KBM-7 (cell line): ENCODE measurements at places on chromosomes 7 and 10.

GRCh38 chr7:66227808-66228207 is 22.7 kb downstream of the TPST1 start:
- DNase-seq: no peak

DNA sequence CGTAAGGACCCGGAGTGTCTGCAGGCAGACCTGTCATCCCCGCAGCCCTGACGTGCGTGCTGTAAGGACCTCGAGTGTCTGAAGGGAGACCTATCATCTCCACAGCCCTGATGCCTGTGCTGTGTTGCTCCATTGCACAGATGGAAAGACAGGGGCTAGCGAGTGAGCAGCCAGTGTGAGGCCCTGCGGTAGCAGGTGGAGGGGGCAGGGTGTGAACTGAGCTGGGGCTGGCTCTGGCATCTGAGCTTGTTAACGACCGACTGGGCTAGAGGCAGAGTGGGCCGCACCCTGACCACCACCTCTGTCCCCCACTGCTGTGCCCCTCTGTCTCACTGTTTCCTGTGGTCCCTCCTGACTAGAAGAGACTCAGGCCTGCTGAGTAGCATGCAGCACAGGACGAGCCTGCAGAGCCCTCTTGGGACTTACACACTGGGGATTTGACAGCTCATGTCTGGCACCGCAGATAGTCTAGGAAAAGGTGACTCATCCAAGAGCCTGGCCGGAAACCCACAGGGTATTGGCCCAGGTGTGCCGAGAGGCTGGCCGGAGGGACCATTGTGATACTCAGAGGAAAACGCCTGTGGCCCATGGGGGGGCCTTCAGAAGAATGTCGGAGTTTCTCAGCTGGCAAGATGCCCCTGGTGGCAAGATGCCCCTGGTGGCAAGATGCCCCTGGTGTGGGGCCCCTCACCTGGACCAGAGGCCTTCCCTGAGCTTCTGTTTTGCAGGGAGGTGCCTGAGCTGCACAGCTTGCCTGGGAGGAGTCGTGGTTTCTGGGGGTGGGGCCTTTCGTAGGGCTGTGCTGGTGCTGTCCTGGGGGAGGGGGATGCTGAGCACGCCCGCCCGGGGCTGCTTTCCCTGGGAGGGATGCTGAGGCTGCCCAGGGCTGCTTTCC is 34.3 kb downstream of the INPP5A start:
- DNase-seq: peak; percentile 84

- DNase-seq: no peak
Observed at GRCh38 chr10:108338146-108338545, 1173.6 kb upstream of the SORCS1 start.

DNA sequence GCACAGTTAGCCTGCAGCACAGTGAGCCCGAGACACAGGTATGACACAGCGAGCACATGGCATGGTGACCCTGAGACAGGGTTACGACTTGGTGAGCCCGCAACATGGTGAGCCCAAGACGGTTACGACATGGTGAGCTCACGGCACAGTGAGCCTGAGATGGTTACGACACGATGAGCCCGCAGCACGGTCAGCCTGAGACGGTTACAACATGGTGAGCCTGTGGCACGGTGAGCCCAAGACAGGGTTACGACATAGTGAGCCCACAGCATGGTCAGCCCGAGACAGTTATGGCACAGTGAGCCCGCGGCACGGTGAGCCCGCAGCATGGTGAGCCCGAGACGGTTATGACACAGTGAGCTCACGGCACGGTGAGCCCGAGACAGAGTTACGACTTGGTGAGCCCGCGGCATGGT is 156.1 kb downstream of the MAD1L1 start:
- DNase-seq: no peak

GRCh38 chr10:62467527-62467926 is 93.4 kb downstream of the ZNF365 start:
- no peak for DNase-seq

- DNase-seq: no peak
Observed at GRCh38 chr10:118925404-118926071, 104.0 kb upstream of the NANOS1 start.

DNA sequence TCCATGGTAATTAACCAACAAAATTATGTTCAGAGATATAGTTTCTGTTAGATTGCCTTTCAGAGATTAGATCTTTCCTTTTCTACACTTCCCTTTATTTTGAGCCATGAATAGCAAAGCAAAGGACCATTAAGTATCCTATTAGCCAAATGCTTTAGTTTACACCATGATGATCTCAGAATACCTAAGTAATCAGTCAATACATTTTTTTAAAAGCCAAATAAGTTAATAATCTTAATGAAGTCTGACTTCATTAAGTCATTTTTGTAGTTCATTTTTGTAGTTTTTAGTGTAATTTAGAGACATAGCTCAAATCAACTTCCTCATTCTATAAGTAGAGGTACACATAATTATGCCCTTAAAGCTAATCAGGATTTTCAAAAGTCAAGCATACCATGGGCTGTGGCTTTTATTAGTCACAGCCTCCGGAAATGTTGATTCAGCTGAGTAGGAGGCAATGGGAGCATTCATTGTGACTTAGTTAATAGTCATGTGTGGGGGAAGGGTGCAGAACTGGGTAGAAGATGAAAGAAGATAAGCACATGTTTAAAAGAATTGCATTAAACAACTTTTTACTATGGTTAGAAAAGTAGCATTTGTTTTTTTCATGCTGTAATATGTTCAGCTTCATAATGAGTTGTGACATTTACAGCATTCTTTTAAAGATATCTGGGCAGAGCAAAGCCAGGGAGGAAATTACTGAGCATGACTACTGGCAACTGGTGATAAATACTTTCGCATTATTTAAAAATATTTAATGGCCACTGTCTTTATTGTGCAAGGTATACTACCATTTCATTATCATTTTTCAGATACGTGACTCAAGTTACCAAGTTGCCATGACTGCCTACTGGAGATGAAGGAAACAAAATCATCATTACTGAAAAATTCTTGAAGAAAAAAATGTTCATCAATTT is 57.3 kb upstream of the CCDC71L start:
- peak; percentile 94 for DNase-seq

DNA sequence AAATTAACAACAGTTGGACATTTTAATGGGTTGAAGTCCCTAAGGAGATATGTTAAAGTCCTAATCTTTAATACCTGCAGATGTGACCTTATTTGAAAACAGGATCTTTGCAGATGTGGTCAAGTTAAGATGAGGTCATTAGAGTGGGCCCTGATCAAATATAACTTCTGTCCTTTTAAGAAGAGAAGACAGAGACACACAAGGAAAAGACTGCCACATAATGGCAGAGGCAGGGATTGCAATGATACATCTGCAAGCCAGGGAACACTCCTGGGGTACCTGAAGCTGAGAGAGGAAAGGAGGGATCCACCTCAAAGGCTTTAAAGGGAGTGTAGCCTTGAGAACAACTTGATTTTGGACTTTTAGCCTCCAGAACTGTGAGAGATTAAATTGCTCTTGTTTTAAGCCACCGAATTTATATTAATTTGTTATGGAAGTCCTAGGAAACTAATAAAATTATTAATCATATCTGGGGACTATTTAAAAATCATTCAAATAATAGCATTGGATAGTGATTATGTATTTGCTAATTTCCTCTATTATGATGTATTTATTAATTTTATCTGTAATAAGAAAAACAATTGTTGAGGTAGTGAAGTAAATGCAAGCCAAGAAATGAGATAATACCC is 700.0 kb upstream of the PCDH15 start:
- DNase-seq: peak; percentile 40

DNA sequence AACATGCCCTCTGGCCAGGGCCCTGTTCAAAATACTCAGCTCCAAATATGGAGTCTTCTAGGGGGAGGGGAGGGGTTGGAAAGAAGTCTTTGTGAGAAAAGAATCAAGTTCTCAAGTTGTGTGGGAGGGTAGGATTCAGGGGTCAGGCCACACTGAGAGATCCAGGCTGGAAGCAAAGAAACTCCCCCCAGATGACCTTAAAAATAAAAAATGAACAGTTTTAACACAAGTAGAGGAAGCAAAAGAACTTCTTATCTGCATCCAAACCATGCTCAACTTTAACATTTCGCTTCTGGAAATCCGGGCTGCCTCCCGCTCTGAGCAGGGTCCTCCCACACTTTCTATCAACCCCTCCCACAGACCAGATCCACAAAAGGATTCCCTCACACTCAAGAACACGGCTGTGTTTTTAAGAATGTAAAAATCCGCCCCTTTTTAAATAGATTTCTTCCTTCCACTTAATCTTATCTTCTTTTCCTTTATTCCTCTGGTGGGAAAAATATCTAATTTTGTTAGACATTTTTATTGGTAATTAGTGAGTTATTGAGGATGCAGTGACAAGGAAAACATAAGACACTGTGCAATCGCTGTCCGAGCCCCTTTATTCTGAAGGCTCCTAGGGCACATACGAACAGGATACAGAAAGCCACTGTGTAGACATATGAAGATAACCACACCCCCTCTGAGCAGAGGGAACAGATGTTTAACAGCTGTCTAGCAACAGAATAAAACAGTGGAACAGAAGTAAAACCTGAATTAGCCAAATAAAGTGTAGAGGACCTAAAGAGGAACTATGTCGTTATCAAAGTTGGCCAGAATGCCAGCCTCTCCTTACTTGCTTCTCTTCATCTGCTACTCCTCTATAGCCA is 43.8 kb downstream of the CYTH3 start:
- peak; percentile 90 for DNase-seq

GRCh38 chr7:1724118-1724910 is 54.2 kb downstream of the ELFN1 start:
- DNase-seq: no peak

DNA sequence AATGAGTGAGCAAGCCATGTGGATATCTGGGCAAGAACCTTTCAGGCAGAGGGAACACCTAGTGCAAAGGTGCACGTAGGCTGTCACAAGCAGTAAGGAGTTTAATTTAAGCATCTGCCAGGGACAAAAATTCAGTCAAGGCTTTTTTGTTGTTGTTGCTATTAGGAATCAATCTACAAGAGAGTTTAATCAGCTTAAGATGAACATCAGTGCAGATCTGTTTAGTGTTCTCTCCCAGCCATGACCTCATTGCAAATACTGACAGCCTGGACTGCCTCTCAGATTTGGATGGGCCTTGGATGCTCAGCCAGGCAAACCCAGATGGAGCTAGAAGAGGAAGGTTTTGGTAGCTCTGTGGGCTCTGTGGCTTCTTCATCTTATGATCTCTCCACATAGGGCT is 3.3 kb upstream of the GLCCI1 start:
- DNase-seq: no peak

- no peak for DNase-seq
Observed at GRCh38 chr7:25891591-25891990, 260.4 kb upstream of the NFE2L3 start.

DNA sequence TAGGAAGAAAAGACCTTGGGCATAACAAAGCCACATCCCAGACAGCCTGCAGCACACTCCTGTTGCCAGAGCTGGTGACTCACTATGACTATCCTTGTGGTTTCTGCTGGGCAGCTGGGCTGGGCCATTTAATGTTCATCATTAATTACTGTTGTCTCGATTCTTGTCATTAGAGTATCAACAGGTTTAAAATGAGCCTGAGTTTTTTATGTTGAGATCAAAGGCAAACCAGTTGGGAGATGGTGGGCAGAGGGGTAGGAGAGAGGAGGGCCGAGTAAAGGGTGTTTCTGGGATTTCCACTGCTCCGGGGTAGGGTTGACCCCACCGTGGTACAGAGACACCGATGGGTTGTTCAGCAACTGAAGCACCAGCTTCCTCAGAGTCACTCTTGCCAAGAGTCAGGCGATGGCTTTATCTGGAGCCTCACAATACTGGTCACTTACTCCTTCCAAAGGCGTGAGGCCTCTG is 128.7 kb upstream of the LYZL1 start:
- no peak for DNase-seq

- no peak for DNase-seq
Observed at GRCh38 chr7:140696024-140696679, 356 bp upstream of the NDUFB2 start.

DNA sequence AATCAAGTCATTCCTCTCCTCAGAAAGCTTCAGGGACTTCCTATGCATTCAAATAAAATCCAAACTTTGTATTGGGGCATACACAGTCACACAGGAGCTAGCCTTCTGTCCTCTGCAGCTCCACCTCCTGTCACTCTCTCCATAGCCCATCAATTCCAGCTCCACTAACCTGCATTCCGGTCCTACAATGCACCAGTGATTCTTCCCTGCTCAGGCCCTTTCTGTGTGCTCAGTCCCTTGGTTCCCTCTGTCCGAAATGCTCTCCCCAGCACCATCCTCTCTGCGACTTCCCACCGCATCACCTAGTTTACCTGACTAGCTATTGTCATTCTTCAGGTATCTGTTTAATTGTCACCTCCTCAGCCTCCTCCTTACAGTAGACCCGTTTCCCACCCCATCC is 26.4 kb upstream of the YAE1 start:
- DNase-seq: no peak

- DNase-seq: no peak
Observed at GRCh38 chr7:55252386-55252785, 112.8 kb upstream of the LANCL2 start.

DNA sequence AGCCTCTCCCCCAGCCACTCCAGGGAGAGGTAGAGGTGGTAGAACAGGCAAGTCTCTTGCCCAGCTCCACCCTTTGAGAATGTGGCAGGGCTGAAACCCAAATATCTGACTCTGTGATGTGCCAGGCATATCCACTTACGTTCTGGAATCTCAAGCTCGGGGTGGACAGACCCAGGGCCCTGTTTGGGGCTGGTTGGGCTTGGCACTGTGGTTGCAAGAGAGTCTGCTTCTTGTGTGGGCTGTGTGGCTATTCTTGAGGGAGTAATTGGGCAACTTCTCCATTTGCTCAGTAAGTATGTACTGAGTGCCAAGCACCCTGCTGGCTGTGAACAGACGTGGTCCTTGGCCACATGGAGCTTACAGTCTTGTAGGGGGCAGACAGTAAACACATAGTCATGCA is 4.7 kb downstream of the UBTD1 start:
- peak; percentile 26 for DNase-seq

DNA sequence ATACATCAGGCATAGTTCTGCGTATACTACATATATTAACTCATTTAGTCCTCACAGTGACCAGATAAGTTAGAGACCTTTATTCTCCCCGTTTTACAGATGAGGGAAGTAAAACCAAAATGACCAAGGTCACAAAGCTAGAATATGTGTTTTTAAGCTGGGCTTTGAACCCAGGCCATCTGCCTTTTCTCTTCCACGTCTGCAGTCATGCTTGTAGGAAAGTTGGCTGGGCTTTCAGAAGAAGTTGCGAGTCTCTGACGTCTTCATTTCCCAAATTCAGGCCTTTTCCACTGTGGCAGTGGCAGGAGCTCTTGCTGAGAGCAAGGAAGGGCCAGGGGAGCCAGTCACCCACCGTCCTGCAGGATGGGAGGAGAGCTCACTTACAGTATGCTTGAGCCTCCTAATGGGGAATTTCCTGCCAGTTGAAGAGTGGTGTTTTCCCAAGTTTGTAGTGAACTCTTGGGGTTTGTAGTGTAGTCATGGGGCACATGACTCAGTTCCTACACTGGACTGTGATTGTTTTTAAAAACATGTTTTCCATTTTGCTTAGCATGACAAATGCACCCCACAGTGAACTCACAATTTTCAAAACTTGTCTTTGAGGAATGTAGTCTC is 34.2 kb downstream of the CYP17A1 start:
- DNase-seq: no peak

GRCh38 chr10:31134311-31134952 is 102.8 kb upstream of the ZNF438 start:
- DNase-seq: peak; percentile 72
